NCI-H510A (cell line): ENCODE measurements at places on chromosomes 16 and 17.

DNA sequence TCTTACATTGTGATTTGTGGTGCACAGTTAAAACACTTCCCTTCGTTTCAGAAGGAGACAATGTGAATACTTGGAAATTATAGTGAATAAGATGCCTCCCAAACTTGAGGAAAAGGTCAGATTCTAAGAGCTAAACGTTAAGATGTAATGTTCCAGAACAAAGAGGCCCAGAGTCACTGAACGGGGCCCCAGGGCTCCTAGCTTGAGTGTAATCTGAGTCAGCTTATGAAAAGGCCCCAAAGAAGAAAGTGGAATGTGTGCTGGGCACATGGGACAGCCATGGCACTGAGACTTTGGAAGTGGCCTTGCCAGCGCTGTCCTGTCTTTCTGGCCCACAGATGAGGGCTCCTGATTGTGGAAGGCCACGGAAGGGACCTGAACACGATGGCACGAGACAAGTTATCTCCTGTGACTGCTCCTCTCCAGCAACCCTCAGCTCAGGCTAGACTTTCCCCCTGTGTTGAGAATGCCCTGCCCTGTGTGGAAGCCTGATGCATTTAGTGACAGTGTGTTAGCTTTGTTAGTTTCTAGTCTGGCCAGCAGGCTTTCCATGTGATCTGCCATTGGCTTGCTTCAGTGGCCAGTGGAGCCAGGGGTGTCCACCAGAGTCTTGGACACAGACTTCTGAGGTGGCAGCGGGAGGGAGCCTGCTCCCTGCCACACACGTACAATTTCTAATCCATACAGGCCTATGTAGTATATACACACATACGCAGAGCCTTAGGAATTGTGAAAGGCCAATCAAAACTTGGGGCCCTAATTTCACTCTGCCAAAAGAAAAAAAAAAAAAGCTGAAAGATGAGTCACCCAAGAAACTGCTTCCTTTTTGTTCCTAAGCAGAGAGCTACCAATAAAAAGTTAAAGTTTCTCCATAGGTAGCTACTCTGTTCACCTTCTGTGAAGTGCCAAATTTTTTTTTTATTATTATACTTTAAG, 13.1 kb downstream of the SPATA33 start:
- DNase-seq = no peak

GRCh38 chr16:10188236-10188635, 6.0 kb upstream of the GRIN2A start:
- no peak for DNase-seq

GRCh38 chr16:74999609-75000480, 1.0 kb downstream of the ZNRF1 start:
- peak; percentile 42 for DNase-seq

DNA sequence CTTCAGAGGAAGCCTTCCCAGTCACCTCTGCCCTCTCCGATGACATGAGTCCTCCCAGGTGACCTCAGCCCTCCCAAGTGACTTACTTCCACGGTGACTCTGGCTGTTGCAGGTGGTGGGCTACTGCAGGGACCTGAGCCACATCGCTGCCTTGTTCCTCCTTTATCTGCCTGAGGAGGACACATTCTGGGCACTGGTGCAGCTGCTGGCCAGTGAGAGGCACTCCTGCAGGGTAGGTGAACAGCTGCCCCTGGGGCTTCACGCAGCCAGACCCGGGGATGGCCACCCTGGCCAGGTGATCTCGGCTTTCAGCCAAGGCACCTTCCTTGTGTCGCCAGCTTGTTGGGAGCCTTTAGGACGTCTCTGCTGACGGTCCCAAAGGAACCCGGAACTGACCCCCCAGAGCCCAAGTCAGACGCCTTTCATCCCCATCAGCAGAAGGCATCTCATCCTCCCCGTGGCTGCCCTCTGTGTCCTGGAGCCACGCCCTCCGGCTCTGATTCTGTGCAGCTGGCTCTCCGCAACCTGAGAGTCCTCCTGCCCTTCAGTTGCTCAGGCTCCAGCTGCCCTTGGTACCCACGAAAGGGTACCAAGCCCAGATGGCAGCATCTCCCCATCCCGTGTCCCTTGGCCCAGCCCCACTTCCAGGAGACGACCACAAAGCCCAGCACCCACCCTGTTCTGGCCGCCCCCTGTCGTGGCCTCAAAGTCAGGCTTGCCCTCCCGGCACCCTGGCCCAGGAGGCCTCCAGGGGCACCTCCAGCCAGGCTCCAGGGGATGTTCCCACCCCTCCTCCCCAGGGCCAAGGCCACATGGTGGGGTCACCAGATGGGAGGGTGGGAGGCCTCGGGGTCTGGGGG, 81.7 kb downstream of the GOSR1 start:
- DNase-seq = peak; percentile 7

GRCh38 chr17:7021993-7022778, 664 bp upstream of the BCL6B start:
- peak; percentile 27 for DNase-seq

DNA sequence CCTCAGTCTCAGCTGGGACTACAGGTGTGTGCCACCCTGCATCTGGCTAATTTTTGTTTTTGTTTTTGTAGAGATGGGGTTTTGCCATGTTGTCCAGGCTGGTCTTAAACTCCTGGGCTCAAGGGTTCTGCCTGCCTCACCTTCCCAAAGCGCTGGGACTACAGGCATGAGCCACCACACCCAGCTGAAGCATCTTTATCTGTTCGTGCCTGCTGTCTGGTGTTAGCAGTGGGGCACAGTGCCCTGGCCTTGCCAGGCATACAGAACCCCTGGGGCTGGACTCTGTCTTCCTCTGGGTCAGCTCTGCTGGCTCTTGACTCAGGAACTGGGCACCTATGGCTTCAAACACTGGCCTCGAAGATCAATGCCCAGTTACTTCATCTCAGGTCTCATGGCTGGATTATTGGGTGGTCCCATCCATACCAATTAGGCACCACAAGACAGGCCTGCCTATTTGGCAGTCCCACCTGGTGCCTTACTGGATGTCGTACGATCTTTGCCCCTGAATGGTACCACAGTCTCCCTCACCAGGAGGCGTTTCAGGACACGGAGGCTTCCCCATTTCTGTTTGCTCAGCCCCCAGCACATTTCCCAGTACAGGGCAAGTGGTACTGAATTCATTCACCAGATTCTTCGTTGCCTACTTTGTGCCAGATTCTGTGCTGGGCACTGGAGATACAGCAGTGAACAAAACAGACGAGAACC, 99.3 kb downstream of the RAB11FIP4 start:
- DNase-seq = no peak

GRCh38 chr17:1034652-1035210, 37.8 kb downstream of the TIMM22 start:
- no peak for DNase-seq

DNA sequence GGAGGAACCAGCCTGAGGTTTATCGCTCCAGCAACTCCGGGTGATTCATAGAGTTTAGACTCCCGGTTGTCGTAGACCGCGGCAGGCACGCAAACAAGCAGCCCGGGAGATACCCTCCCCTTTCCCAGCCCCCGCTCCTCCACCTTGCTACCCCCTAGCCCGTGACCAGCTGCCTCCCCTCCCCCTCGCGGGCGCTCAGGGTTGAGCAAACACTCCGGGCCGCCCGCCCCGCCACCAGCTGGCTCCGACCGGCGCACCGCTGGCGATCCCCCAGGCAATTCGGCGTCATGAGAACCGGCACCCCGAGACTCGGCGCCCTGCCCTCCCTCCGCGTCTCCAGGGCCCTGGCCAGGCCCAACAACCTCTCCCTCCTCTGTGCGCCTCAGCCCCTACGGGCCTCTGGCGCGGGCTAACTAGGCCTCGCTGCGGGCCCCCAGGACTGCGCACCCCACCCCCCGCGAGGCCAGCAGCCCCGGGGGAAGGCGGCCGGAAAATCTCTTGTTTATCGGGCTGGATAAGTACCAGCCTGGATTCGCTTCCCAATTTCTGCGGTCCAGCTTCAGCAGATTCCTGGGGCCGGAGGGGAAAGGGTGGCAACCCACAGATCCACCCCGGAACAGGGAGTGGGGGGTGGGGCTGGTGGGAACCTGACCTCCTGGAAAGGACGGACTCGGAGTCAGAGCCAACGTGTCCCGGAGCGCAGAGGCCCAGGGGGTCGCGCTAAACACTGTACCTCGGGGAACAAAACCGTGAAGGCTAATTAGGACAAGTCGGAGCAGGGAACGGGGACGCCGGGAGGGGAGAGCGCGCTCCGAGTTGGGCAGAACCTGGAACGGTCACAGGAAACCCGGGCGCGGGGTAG, 951 bp upstream of the GPRC5C start:
- DNase-seq = peak; percentile 95

DNA sequence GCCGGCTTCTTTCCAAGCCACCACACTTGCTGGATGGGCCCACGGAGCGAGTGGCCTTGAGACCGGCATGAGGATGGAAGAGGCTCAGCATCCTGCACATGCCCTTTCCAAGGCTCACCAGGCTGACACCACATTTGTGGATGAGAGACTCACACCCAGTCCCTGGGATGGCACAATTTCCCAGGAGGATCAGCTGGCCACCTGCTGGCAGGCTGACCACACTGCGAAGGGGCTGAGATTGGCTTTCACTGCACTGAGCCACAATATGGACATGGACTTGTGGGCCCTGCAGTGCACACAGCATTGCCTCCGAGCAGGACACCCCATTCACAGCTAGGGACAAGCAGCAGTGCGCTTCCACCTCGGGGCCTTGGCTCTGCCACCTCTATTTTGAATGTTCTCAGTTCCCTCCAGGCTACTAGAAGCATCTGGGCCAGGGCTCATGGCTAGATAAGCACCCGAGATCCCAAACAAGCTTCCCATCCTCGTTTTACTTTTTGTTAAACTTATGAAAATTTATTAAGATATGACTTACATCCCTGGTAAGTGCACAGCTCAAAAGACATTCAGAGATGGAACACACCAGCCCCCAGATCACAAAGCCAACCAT, 25.3 kb upstream of the KSR1 start:
- DNase-seq = no peak

DNA sequence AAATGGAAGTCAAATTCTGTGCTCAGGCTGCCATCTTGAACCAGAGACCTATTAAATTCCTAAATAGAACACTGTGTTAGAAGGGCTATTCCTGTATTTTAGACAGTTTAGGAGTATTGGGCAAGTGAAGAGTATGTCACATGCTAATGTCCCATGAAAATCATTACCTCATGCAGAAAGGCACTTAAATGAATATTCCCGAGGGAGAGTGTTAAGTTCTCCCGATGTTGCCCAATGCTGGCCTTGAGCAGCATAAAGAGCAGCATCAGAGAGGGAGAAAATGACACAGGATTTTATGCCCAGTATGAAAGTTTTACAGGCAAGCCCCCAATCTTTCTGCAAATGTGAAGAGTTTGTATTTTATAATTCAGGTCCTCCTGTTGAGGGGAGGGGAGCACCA, 28.2 kb upstream of the SHISA6 start:
- DNase-seq = no peak

GRCh38 chr17:22511431-22511830, 819.1 kb downstream of the KCNJ18 start:
- DNase-seq = no peak

- no peak for DNase-seq
These were observed 1.1 kb downstream of the LGALS9 start for GRCh38 chr17:27631897-27632725.

DNA sequence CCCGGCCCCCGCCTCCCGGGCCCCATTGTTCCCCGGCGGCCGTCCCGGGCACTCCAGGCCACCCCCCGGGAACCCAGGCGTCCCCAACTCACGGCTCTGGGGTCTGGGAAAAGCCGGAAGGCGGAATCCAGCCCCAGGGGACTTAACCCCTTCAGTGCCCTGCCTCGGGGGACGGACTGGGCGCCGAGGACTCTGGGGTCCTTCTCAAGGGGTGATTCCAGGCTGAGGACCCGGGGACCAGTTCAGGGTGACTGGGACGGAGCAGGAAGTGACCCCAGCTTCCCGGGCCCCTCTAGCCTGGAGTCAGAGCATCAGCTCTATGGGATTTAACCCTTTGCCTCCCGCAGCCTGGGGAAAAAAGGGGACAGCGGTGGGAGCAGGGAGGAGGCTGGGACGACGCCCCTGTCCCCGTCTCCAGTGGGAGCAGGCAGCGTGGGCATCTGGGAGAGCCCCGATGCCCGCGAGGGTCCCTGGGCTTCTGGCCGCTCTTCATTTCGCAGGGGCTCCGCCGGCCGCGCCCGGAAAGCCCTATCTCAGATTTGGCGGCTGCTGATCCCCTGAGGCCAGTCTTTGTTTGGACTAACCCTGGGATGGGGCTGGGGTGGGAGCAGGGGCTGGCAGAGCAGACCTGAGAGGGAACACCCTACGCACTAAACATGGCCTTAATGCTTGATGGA, at the start of gene ZNF629:
ZNF629 (minus strand) TSS at position 270 of the 677 bp plus-strand sequence. CDS start 2,723 bp downstream, outside the sequence.
- peak; percentile 79 for DNase-seq

GRCh38 chr16:57689762-57690558, 4.6 kb upstream of the DRC7 start:
- no peak for DNase-seq

DNA sequence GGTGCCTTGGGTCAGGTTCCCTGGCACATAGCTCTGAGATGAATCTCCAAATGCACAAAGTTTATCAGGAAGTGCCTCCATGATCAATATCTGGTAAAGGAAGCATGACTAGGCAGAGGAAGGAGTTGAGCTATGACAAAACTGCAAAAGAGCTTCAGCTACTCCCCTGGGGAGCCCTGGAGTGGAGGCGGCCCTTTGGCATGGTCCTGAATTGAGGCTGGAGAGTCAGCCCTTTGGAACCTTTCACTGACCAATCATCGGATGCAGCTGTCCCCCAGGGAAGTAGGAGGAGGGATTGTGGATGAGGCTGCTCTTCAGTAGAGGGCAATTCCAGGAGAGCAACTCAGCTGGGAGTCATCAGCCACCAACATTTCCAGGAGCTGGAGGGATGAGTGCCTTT, 46.1 kb upstream of the NLRP1 start:
- no peak for DNase-seq

DNA sequence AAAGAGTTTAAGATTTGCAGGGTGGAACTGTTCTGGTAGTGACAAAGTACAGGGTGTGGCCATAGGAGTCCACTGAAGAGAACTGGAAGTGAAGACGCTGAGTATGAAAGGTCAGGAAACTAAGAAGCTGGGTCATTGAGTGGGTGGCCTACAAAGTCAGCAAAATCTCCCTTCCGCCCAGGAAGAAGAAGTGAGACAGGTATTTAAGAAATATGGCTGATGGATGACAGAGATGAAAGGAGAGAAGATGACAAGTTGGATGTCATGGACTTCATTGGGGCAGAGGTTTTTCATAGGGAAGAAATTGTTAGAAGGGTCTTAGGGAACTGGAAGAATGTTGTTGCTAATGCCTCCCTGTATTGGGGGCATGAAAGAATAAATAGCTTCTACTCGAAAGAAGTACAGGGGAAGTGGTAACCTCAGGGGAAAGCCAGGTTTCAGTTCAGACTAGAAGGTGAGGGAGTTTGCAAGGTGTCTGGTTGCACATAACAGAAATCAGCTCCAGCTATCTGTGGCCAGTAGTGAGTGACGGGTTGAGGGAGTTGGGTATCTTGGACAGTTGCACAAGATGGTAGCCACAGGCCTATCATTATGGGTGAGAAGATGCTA, 33.6 kb upstream of the MED13 start:
- no peak for DNase-seq
